SJSA1 (cell line): ENCODE measurements at places on chromosomes 16 and 17.

- no peak for DNase-seq
Measured at GRCh38 chr16:50126183-50126582, 26.9 kb upstream of the TENT4B start.

DNA sequence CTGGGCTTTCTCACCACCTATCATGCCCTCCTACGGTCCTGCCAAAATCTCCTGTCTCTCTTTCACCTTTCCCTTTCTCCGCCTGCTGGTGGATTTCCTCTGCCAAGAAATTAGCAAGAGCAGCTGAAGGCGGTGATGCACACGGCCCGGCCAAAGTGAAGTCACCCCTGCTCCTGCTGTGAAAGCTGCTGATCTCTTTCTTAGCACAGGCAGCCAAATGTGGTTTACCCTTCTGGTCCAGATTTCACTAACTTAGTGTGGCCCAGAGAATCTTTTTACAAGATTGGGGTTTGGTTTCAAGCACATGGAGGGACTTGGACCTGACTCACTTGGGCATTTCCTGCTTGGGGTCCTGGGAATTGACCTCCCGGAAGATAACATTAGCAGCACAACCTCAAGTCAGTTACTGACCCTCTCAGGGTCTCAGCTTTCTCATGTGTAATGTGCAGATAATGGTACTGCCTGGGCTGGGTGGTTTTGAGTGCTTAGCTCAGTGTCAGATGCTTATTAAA lies 155.7 kb downstream of the SOCS1 start:
- DNase-seq = no peak

- no peak for DNase-seq
Measured at GRCh38 chr16:70254965-70255286, 3.2 kb upstream of the EXOSC6 start.

- no peak for DNase-seq
Measured at GRCh38 chr17:73591296-73592078, 52.8 kb downstream of the SDK2 start.

GRCh38 chr17:79159926-79160325 lies 85.3 kb downstream of the ENGASE start:
- DNase-seq = no peak

- DNase-seq = no peak
Measured at GRCh38 chr17:81445642-81446503, 50.6 kb downstream of the BAHCC1 start.
